ENCODE measurements at places on chromosomes 6 and 20.

- DNase-seq = no peak
Measured at GRCh38 chr6:143241911-143242310, 181.2 kb downstream of the AIG1 start.

DNA sequence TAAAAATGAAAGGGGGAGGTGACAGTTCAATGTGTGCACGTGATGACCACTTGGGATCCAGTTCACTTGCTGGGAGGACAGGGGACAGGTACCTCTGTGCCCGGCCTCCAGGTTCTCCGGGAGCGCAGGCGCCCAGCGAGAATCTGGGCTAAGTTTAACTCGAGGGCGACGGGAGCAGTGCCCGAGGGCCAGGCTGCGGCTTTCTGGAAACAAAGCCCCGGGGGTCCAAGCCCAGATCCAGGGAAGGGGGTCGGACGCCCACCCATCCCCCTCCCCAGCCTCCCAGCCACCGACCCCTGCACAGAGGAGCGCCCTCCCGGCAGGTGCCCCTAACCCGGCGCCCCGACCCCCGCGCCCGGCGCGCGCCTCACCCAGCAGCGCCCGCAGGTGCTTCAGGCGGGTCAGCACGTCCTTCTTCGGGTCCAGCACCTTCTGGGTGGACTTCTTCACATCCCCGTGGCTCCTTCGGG, 405 bp downstream of the RALGAPA2 start:
- no peak for DNase-seq

GRCh38 chr6:167538746-167539145, 213.9 kb downstream of the TTLL2 start:
- no peak for DNase-seq

DNA sequence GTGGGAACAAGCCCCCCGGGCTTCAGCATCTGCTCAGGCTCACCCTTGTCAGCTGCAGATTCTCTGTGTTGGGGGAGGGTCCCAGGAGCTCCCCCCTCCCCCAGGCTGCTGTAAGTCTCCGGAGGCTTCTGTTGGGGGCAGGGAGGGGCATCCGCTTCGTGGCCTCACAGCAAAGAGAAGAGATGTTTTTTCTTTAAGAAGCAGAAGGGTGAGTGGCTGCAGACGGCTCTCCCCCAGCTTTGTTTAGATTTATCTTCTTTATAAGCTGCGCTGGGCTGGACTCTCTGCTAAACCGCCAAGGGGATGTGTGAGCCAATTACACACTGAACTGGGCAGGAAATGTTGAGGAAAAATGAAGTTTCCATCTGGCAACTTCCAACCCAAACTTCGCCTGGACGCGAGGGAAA, 48.7 kb upstream of the GATA5 start:
- DNase-seq = no peak

- no peak for DNase-seq
Measured at GRCh38 chr20:2757969-2758368, 42.5 kb downstream of the CPXM1 start.

Measured in D341Med (cell line).